ENCODE measurements at places on chromosomes 12 and 14.

GRCh38 chr12:18653465-18653864 lies 84.3 kb downstream of the PLCZ1 start:
- DNase-seq, result no peak

GRCh38 chr12:108491256-108491655 lies 23.8 kb upstream of the FICD start:
- DNase-seq, result no peak

DNA sequence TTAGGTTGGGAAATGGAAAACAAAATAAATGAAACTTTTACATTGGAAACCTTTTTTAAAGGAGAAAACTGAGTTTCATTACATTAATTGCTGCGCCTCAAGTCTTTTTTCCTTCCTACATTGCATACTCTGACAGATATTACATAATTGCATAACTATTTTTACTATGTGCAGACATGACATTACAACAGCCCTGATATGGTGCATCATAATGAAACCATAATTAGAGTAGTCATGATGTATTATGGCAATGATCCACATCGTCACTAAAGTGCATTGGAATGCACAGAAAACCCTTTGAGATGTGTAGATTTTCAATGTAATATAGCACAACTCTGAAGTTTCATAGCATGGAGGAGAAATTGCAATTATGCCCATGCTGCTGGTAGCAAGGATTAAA lies 217.8 kb upstream of the NPAS3 start:
- DNase-seq, result no peak

DNA sequence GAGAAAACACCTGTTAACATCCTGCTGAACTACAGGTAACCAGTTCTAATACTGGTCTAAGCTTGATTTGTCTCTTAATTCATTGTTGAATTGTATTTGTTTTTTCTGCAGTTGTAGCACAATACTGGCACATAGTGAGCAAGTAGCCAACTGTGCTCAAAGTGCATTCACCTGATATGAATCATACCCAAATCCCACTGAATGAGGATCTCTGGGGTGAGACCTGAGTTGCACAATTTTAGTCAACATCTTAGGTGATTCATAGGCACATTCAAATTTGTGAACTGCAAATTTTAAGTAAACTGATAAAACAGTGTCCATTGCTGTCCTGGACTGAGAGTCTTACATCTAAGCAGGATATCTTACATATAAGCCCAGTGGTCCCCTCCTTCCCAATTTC lies 12.8 kb downstream of the KCNC2 start:
- DNase-seq, result no peak

DNA sequence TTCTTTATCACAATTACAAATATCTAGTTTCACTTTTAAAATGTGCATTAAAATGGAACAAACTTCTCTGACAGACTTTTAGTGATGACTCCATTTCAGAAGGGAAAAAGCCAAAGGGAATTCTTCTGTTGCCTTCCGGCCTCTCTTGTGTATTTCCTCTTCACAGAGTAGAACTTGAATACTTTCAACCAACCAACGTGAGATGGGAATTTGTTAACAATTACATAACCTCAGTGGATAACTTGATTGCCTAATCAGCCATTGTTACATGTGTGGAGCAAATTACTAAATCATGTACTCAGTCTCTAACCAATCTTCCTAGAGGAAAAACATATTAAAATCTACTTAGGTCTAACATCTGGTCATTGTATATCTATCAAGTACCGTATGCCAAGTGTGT lies 291.1 kb downstream of the SYT1 start:
- no peak for DNase-seq

DNA sequence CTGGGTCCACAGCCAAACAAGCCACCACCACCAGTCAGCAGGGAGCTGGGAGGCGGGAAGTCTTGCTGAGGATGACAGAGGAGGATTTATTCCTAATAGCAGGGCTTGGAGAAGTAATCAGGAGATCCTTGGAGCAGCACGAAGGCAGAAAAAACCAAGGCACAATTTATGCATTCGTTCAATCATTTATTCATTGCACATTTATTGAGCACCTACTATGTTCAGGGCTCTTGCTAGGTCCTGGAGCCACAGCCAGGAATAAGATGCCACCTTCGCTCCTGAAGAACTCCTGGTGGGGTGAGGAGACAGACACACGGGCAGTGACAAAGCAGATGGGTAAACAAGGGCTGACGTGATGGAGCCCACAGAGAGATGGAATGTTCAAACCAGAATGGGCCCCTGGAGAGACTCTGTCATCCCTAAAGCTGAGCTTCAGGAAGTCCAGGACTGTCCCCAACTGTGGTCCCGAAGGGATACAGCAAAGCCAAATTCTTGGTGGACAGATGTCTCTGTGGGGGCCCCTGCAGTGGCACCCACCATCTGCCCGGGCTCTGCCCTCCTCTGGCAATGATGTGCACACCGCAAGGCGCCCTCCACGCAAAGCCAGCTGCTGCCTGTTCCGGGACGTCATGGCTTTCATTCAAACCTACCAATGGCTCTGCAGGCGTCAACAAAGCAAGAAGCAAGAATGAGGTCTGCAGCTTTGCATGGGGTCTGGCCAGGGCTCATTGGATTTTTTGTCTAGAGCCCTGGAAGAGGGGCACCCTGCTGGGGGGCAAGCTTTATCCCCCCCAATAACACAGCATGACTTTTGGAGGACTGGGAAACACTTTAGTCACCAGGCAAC lies 3.0 kb upstream of the TESC start:
- DNase-seq, result no peak

DNA sequence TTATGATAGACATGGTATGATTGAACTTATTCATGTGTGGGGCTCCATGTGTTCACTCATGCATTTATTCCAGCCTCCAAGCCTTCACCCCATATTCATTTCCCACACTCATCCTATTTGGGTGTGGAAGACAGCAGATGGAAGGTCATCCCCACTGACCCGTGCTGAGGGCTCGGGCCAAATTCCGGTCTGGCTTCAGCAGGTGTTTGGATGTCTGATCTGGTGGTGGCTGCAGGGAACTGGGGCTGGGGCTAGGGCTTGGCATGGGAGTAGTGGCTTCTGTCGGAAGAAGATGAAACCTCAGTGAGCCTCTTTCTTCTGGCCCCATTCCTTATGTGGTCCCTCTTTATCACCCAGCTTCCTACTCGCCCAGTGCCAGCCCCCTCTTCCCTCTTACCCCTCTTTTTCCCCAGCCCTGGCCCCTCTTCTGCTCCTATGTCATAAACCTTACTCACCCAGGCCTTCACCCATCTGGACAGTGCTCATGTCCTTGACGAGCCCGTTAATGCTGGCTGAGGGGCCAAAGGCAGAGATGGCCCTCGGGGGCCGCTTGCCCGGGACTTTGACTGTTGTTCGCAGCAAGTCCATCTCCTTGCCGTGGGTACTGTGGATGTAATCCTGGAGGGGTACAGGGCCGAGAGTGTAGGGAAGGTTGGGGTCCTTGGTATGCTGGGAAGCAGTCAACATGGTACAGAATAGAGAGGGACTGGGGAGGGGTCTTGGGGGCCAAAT lies 8.0 kb downstream of the AGAP2 start:
- DNase-seq, result no peak

Data from T-helper 2 cell treated with Interferon-gamma antibody and Interleukin-4, amounts not matched to agents 5 μg/mL and 100 μg/mL, for 36 hours (primary cell).